Vagina (tissue), 2 donors: ENCODE measurements at places on chromosomes 6 and 20.

- no peak for DNase-seq
Measured at GRCh38 chr6:102398788-102399390, 1005.4 kb downstream of the GRIK2 start.

DNA sequence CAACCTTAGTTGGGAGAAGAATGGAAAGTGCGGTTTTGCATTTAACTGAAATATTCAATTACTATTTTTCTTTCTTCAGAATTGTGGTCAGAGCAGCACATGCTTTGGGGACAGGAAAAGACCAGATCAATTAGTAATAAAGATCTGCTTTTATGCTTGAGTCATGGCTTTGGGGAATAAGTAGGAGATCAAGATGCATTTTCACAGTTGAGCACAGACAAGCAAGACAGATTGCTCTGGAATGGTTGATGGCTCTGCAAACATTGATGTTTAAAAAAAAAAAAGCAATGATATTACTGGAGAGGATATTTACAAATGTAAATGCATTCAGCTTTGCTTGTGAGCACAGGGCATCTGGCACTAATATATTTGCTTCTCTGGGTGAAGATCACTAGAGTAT lies 224.4 kb upstream of the SASH1 start:
- no peak for DNase-seq

DNA sequence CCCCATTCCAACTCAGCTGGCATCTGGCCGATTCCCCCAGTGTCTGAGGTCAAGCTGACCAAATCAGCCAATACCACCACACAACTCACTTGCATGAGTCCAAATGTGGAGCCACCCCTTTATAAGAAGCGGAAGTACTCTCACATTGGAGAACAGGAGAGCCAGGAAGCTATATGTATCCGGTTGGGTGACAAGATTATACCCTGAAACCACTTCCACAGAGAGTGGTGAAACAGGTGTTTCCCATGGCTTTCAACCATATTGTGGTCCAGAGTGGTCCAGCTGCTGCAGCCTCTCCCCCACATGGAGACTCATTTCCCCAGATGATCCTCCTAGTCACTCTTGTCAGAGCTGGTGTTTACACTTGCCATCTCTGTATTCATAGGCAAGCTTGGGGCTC lies 24.0 kb upstream of the SERINC1 start:
- no peak for DNase-seq

GRCh38 chr6:122501475-122501874 lies 29.9 kb upstream of the SERINC1 start:
- no peak for DNase-seq

GRCh38 chr6:42375007-42375635 lies 76.6 kb downstream of the TRERF1 start:
- DNase-seq: no peak

- DNase-seq: no peak
Measured at GRCh38 chr6:150315626-150316025, 53.2 kb upstream of the IYD start.

DNA sequence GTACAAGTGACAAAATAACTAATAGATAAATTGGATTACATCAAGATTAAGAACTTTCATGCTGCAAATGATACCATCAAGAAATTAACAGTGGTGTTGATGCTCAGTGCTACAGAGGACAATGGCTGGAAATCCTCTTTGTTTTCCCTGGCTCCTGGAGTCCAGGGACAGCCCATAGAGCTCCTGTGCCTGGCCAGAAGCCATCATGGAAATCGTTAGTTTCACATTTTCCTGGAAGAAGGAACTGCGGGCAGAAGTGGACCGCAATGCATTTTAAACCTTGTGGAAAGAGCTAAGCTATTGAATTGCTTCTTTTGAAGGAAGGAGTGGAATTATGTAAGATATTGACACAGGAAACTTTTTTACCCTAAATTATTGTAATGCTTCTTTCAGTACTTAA lies 276.0 kb downstream of the GJA1 start:
- DNase-seq: no peak

DNA sequence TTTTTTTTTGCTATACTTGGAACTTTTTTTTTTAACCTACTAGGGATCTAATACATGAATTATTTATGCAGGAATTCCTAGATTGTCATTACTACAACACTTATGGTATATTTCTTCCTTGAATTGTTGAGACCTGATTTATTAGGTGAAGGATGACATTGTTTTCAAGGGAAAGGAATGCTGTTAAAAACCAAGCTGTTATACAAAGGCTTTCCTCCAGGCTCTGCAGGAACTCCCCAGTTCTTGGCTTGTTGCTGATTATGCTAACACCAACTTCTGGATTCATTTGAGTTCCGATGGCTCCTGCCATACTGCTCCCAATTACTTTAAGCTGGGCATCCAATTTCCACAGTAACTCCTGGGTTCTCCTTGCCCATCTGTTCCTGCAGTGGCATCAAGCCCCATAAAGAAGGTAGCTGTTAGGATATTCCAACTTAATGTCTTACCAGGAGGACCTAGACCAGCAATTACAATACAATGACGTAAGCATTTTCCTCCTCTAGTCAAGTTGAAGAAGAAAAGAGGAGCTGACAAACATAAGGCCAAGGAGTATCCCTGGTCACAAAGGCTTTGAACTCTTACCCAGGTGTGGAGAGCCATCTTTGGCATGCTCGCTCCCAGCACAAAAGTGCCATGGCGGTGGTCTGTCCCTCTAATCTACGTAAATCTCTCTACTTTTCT lies 215.9 kb upstream of the AGPAT4 start:
- DNase-seq: no peak
